ENCODE measurements at places on chromosomes 7 and 10. TPM values are rescaled to one million over a fixed set of nuclear protein-coding genes. Genes with fewer than 3 reads are reported as not detected.

OR2A5 gene
- not detected for total RNA-seq

RGR gene
- not detected for total RNA-seq

GBX1 gene
- total RNA-seq = 0.41 TPM

NOC3L gene
- 63.7 TPM for total RNA-seq

DOCK1 gene
- 29.8 TPM for total RNA-seq

ACSL5 gene
- 0.91 TPM for total RNA-seq

CHAT gene
- total RNA-seq = not detected

EPHA1 gene
- not detected for total RNA-seq

PLXNA4 gene
- 0.36 TPM for total RNA-seq

SH2B2 gene
- 2.5 TPM for total RNA-seq

LAMTOR4 gene
- total RNA-seq = 178 TPM

ITGA8 gene
- total RNA-seq = 1.9 TPM

KDM7A gene
- 0.47 TPM for total RNA-seq

LEP gene
- not detected for total RNA-seq

IGFBP1 gene
- 0.22 TPM for total RNA-seq

CRTAC1 gene
- total RNA-seq = not detected

UTF1 gene
- not detected for total RNA-seq

FAM221A gene
- total RNA-seq = 16.6 TPM
